Camera-type eye (tissue), 1 donor: ENCODE measurements at places on chromosomes 11 and 22. TPM values are rescaled to one million over a fixed set of nuclear protein-coding genes. Genes with fewer than 3 reads are reported as not detected.

SCN3B gene
- total RNA-seq, result 38.5 TPM

MS4A3 gene
- total RNA-seq, result 2.3 TPM

PLAAT2 gene
- 4.8 TPM for total RNA-seq

SPA17 gene
- total RNA-seq, result 7.8 TPM

KRTAP5-1 gene
- not detected for total RNA-seq

PIWIL4 gene
- total RNA-seq, result 13.1 TPM

KLHDC7B gene
- 0.05 TPM for total RNA-seq

ASCL2 gene
- 0.82 TPM for total RNA-seq

NFAM1 gene
- total RNA-seq, result 0.77 TPM

CYB5R2 gene
- 13.6 TPM for total RNA-seq

MYO7A gene
- total RNA-seq, result 51.1 TPM

STK33 gene
- 36.1 TPM for total RNA-seq

C11orf16 gene
- total RNA-seq, result not detected

PRR33 gene
- 0.16 TPM for total RNA-seq

HBE1 gene
- 1.5 TPM for total RNA-seq

OR2D2 gene
- total RNA-seq, result 0.38 TPM

CREB3L1 gene
- 35.6 TPM for total RNA-seq

TRPM5 gene
- 0.11 TPM for total RNA-seq

DMC1 gene
- total RNA-seq, result 6.5 TPM

DNAJB7 gene
- total RNA-seq, result not detected

TRIM66 gene
- total RNA-seq, result 13.0 TPM

LRRC74B gene
- not detected for total RNA-seq

CERK gene
- total RNA-seq, result 104 TPM

TNNT3 gene
- total RNA-seq, result 154 TPM

OR6T1 gene
- total RNA-seq, result not detected

MUC5AC gene
- total RNA-seq, result 0.16 TPM

SYT8 gene
- total RNA-seq, result 9.7 TPM

OR4P4 gene
- total RNA-seq, result not detected
